ENCODE measurements at places on chromosomes 2 and 18.

DNA sequence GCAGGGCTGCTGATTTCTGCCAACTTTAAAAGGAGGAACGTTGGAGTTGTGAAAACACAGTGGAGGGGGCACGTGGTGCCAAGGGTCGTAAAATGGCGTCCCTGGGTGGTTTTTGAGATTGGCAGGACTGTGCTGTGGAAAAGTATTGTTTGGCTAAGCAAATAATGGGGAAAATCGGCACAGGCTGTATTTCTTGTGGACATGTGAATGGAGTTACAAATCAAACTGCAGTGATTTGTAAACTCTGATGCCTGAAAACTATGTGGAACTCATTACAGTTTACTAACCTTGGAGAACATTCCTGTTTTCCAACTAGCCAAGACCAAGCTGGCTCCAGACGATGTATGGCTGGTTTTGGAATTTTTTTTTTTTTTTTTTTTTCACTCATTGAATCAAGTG, 68.7 kb downstream of the KCTD1 start:
- no peak for DNase-seq

GRCh38 chr2:211176514-211177141, 620.2 kb downstream of the CPS1 start:
- no peak for DNase-seq

DNA sequence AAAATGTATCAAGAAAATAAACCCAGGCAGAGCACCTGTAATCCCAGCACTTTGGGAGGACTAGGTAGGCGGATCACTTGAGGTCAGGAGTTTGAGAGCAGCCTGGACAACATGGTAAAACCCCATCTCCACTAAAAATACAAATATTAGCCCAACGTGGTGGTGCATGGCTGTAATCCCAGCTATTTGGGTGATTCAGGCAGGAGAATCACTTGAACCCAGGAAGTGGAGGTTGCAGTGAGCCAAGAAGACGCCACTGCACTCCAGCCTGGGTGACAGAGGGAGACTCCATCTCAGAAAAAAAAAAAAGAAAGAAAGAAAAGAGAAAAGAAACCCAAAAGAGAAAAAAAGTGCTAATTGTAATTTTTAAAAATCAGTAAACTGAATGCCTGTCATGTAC, 41.4 kb downstream of the DDX18 start:
- no peak for DNase-seq

GRCh38 chr2:158214431-158214830, 112.8 kb downstream of the UPP2 start:
- DNase-seq: no peak

- no peak for DNase-seq
Measured at GRCh38 chr2:85804583-85804982, 50.8 kb downstream of the ATOH8 start.

- DNase-seq: no peak
Measured at GRCh38 chr2:98826856-98827255, 95.9 kb upstream of the MGAT4A start.

Data from stimulated activated naive CD4-positive, alpha-beta T cell treated with Interleukin-2 at 50 U/mL for 16 hours (primary cell).